ENCODE measurements at places on chromosomes 7 and 10. TPM values are rescaled to one million over a fixed set of nuclear protein-coding genes. Genes with fewer than 3 reads are reported as not detected.

ASB10 gene
- total RNA-seq: not detected

CNTNAP2 gene
- 110 TPM for total RNA-seq

MAP3K8 gene
- total RNA-seq: 4.9 TPM

GRCh38 chr7:74068378-74069085, 15.1 kb upstream of the LIMK1 start:
- DNase-seq: no peak

C10orf105 gene
- not detected for total RNA-seq

IKZF1 gene
- 1.2 TPM for total RNA-seq

DNA sequence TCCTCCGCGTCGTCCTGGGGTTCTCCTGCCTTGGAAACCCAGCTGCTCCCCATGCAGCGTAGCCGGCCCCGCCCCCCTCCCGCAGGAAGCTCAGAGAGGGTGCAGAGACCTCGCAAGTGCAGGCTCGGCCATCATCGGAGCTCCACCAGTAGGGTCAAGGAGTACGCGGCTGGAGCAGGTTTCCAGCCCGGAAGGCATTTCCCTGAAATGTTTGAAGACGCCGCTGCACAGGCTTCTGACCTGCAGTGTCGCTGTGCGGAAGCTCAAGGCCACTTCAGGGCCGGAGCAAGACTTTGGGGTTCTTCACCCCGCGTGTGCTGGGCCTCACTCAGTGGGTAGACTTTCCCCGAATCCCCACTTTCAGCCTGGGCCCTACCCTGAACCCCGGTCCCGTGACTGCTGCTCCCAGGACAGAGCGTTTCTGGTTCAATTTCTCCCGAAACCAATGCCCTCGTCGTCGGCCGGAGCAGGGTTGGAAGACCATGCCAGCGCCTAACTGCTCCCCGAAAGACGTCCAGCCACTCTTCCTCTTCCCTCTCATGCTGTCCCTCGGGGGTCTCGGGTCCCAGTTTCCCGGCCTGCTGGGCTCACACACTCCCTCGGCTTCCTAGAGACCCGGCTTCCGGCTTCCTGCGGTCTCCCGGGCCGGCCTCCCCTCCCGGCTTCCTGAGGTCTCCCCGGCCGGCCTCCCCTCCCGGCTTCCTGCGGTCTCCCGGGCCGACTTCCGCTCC, 52.1 kb downstream of the INSIG1 start:
- peak; percentile 53 for DNase-seq

Data from frontal cortex (tissue), 4 donors.